ENCODE measurements at places on chromosomes 5 and 9.
A peak's percentile ranks its signal among the peaks of the same experiment; 100 is the strongest.

- DNase-seq = peak; percentile 83
Measured at GRCh38 chr9:114224247-114224610, 68.9 kb downstream of the COL27A1 start.

DNA sequence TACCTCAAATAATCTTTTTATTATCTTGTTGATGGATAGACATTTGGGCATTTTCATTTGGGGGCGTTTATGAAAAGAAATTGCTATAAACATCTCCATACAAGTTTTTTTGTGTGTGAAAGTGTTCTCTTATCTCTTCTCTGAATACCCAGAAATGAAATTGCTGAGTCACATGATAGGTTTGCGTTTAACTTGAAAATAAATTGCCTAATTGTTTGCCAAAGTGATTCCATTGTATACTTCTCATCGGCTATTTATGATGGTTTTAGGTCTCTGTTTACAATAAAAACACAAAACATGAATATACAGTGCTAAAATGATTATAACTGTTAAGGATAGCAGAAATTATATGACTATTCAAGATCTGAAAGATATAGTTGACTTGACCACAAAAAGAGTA is 361.7 kb downstream of the TAF11L14 start:
- DNase-seq = no peak

DNA sequence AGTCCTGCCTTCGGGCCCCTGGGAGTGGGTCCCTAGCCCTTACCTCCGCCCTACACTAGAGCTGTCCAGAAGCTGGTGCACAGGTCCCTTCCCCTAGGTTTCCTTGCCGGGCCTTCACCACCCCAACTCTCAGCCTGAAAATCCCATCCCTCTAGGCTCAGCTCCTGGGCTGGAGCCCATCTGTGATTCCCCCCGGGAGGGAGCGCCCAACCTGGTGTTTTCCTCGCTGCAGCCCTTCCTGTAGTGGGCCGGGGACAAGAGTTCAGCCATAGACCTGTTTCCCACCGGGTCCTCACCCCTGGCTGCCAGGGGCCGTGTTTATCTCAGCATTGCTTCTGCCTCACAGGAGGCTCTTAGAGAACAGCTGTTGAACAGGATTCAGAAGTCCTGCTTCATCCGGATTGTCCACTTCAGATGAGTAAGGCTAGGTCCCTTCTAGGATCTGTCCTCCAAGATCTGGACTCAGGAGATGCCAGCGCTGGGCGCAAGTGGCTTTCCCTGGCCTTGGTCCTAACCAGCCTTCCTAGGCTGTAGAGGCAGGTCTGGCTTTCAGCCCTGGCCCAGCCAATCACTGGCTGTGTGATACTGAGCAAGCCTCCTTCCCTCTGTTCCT is 965 bp downstream of the GLIPR2 start:
- peak; percentile 28 for DNase-seq

DNA sequence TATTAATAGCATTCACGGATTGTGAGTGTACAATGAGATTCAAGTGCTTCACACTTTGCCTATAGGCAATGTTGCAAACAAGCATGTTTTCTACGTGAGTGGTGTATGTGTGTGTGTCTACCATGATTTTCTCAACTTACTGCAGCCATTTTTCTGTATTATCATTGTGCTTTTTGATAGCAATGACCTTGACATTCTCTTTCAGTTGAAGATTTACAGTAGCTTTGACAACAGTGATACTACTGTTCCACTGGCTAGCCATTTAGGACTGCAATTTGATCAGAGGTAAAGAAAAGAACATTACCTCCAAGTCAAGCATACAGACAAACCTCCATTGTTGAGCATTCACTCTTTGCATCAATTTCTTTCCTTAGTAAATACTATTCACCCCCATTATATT is 297.0 kb downstream of the MAN2A1 start:
- no peak for DNase-seq

DNA sequence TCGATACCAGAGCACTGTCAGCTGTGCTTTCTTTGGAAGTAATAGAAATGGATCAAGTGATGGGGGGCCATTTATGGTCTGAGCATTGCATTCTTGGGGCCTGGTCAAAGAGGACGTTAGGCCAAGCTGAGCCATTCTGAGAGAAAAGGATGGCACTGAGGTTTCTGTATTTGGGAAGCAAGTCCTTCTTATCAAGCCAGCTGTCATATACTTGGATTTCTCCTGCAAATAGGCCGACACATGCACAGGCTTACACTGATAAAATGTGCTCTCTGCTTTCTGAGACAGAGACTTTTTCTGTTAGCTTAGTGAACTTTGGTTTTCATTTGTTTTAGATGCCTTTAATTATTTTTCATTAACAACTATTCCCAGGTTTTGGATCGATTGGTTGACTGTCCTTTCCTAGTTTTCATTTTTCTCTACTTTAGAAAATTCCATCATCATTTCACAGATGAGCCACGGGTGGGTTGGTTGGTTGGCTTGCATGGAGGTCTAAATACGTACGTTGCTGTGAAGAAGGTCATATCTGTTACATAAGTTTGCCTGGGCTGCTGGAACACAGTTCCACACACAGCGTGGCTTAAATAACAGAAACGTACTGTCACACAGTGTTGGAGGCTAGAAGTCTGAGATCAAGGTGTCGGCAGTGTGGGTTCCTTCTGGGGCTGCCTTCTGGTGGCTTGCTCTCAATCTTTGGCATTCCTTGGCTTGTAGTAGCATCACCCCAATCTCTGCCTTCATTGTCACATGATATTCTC is 20.3 kb downstream of the TMOD1 start:
- no peak for DNase-seq

DNA sequence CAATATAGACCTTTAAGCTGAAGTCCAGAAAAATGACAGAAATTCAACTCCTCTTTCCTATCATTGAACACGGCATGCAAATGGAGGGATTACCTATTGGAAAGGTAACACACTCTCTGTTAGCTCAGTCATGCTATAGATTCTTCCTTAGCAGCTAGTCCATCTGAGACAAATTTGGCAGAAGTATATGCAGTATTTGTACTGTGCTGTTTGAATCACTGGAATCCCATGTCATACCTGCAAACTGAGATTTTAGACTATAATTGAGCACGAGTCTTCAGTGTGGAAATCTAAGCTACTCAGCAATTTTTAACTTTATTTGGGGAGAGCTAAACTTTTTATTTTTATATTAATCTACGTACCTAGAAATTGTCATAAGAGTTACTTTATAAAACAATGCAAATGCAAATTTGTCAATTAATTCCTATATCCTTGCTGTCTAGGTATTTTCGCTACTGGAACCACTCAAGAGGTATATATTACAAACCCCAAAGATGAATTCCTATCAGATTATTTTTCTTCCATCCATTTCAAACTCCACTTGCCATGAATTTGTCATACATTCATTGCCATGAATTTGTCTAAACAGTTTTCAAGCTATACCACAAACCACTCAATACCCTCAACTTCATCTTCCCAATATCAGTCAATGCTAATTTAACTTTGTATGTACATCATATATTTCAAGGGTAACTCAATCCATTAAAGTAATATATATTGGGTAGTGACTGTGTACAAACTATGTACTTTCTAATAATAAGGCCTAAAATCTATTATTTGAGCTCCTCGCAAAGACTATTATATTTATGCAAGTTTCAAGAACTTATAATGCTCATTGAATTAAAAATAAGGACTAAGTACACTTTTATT is 224.8 kb downstream of the MEF2C start:
- DNase-seq = no peak

- no peak for DNase-seq
Measured at GRCh38 chr5:122908662-122909061, 63.2 kb downstream of the SNX24 start.

DNA sequence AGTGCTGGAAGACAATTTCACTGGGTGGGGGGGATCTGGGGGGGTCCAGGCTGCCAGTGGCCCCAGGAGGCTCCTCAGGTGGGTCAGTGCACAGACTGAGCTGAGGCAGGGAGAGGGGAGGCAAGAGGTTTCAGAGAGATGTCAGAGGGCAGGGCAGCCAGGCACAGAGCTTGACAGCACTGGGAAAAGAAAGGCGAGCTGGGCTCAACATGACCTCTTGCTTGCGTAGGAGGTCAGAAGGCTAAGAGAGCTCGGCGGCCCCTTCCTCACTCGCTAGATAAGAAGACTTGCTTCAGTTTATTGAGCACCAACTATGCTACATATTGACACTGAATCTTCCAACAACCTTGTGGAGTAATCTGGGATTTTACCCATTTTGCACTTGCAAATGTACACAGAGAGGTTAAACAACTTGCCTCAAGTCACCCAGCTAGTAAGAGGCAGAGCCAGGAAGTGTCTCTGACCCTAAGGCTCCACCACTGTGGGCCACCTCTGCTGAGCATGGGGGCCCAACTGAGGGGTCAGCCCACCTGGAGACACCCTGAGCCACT is 3.5 kb downstream of the PDLIM7 start:
- DNase-seq = no peak

- DNase-seq = no peak
Measured at GRCh38 chr9:132075853-132076252, 3.8 kb downstream of the MED27 start.

- DNase-seq = no peak
Measured at GRCh38 chr5:12566441-12566840, 662.2 kb upstream of the CTNND2 start.

- DNase-seq = no peak
Measured at GRCh38 chr5:112189391-112189790, 229.7 kb downstream of the EPB41L4A start.

GRCh38 chr9:105475302-105475701 is 27.5 kb downstream of the FSD1L start:
- DNase-seq = peak; percentile 67

DNA sequence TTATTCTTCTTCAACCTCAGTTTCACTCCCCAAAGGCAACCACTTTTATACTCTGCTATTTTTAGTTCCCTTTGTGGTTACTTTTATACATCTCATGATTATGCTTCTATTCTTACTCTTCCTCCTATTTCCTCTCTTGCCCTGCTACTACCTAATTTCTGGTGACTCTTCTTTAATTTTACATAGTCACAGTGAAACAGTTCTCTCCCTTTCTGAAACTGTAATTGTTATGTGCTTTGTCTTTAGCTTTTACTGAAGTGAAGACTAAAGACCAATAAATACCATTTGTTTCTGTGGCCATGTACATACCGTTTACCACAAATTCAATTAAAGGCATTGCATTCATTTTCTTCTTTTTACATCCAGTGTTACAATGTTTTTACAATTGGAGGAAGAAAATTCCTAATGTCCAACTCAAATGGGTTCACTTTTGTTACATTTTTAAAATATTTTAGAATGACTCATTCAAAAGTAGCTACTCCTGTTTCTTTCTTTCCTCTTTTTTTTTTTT is 410.6 kb downstream of the PSAT1 start:
- peak; percentile 93 for DNase-seq

- no peak for DNase-seq
Measured at GRCh38 chr5:81783401-81783800, 32.5 kb upstream of the SSBP2 start.

- no peak for DNase-seq
Measured at GRCh38 chr9:81259896-81260295, 429.5 kb downstream of the TLE1 start.

DNA sequence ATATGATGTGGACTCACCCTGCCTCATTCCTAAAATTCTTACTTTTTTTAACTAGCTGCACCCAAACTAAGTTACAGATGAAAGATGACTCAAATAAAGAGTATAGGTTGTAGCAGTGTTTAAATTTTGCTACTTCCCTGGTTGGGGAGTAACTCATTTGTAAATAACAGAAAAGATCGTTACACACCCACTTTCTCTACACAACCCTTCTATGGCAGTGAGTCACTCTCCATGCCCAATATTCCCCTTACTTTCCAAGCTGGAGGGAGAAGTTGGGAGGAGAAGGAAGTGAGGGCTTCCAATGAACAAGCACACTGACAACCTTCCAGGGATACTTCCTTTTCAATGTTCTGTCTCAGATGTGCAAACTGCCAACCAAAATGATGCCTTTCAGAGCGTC is 1.9 kb downstream of the RASEF start:
- DNase-seq = no peak

DNA sequence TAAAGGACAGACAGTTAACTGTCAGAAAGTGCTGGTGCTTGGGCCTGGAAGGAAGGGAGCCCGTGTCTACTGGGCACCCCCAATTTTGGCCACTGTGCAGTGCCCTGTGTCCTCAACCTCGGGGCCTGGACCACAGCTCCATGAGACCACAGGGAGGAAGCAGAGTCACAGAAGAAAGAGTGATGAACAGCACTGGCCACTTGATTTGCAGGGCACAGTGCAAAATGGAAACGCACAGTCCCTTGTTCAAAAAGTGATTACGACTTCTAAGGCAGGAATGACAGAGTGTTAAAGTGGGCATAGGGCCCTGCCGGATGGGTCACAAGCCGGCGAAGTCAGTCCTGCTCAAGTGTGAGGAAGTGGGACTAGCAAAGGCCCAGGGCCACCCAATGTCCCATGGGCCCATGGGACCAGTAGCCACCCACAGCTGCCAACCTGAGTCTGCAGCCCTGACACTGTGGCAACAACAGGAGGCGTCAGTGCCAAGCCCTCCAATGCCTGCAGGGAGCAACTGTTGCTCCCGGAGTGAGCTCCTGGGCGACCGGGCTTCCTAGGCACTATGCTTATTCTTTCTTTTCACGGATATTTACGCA is 85.4 kb downstream of the ADAMTS2 start:
- DNase-seq = no peak

DNA sequence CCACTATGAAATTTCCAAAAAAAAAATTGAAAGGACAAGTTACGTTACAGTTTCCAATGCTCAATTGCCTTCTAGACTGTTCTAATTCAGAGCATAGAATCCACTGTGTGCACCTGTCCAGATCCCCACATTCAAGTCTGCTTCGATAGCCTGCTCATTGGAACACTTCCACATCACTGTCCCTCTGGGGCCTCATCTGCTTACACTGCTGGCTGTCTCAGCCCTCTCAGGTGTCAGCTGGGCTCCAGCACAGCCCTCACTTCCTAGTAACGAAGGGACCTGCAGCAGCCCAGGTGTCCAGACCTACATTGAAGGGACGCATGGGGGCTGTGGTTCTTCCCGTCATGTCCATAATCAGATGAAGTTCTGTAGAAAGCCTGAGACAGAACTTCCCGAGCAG is 94.3 kb upstream of the EMB start:
- no peak for DNase-seq

DNA sequence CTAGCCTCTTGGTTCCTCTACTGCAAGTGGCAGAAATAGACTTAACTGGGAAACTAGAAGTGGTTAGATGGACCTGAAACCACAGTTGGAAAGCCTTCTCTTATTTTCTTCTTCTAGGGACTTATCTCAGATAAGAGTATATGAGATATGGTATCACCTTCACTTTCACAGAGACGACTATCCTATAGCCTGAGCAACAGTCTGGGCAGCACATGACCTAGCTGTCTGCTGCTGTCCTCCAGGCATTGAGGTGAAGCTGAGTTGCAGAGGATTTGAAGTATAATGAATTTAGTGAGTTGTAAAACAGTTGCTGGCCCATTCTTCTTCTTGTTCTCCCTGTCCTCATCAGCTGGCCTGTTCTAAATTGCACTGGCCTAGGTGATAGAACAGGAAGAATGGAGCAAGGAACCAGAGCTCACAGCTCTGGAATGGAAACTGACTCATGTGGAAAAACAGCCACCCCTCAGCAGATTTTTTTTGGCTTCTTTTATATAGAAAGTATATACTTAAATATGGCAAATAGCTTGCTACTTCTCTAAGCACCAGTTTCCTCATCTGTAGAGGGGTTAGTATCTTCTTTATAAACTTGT is 27.8 kb downstream of the RECK start:
- DNase-seq = peak; percentile 59

- DNase-seq = no peak
Measured at GRCh38 chr5:72273547-72273946, 46.5 kb downstream of the MRPS27 start.

Data from fibroblast of skin of right biceps (primary cell).